ENCODE measurements at places on chromosomes 13 and 19.
A peak's percentile ranks its signal among the peaks of the same experiment; 100 is the strongest.

DNA sequence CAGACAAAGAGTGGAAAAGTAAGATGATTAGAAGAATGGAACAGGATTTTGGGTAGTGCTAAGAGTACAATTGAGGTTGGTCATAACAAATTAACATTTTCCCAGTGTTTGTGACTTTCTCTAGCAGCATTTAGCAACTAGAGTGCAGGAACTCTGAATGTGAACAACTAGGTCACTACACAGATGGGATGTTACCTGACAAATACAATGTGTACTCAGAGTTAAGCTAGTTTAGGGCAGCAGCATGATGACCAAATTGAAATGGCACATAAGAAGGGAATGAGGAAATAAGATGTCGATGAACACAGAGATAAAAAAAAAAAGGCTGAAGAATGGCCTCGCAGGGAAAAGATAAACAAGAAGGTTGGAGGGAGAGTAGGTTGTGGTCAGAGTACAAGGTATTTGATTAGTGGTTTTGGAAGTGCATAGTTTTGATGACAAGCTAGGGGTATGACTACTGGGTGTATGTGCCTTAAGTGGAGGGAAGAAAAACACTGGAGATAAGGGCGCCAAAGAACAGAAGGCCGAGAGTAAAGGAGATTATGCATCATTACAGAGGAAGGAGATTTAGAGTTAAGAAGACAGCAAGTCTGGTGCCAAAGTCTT, 381.1 kb downstream of the FGF14 start:
- no peak for DNase-seq

GRCh38 chr19:11887611-11888531, at the start of gene ZNF69:
Gene ZNF69 (plus strand): TSS chr19:11887782. CDS start chr19:11887924, 142 bp downstream.
- peak; percentile 96 for DNase-seq

- no peak for DNase-seq
These were observed 227.8 kb downstream of the UQCRFS1 start for GRCh38 chr19:28985201-28985600.

DNA sequence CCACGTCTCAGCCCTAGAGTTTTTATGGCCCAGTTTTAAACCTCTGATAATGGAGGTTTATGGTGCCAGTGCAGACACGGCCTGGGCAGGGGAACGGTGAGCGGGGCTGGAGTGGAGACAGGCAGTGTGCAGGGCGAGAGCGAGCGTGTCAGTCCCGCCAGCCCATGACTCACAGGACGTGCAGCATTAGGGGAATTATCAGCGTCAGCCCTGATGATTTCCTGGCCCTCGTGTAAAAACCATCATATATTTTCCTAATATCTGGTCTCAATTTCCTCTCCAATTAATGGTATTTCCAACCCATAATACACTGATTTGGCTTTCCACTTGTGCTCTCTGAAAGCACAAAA, 104.6 kb upstream of the VSTM2B start:
- DNase-seq, result no peak

- no peak for DNase-seq
These were observed 504 bp upstream of the VWA8 start for GRCh38 chr13:41961466-41961760.

DNA sequence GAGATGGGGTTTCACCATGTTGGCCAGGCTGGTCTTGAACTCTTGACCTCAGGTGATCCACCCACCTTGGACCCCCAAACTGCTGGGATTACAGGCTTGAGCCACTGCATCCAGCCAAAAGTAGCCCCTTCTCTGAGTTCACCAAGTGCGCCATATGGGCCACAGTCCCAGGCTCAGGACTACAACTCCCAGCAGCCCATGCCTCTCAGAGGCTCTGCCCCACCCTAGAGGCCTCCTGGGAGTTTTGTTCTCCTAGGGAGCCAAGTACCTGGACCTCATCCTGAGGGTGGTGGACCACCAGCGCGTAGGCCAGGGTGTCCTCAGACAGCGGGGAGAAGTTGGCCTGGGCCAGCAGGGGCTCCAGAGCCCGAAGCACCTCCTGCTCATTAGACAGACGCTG, 18.8 kb downstream of the TMEM143 start:
- DNase-seq, result no peak

DNA sequence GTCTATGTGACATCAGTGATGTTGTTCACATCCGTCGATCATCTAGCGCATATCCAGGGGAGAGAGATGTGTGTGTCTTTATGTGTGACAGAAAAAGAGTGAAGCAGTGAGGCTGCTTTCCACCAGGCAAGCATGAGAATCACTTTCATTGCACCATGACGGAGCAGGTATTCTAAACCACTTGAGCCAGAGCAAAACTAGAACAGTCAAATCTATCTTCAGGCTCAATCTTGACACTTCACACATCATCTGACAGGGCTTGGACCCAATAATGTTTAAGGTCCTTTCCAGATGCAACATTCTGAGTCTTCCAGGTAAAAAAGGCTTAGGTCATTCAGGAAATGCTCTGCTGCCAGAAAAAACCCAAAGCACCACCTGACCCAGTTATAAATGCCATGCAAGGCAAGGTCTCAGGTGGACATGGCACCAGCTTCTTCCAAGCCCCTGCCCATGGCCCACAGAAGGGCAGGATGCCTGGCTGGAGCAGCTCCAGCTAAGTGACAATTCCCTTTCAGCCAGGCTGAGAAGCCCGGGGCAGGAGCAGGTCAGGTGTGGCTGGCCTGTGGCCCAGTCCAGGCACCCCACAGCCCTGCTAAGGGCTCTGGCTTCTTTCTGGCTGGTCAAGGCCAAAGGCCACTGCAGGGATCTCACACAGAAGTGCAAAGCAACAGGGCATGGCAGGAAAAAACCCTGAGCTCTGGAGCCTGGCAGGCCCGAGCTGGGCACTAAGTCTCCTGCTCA, 5.0 kb downstream of the ELAVL1 start:
- DNase-seq, result no peak

DNA sequence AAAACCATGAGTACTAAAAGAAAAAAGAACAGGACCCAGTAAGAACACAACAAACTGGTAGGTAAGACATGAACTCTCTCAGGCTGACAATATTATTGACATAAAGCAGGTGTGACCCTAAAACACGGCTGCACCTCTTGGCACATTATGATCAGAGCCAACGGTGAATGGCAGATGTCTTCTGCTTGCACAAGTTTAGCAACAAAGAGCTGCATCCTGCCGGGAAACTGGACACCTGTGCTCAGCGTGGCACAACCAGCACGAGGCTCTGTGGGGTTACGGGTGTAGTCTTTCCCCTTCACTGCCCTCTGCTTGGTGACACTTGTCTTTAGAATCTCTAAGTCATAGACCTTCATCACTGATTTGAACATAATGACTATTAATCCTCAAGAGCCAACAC, 97.9 kb downstream of the DOCK9 start:
- no peak for DNase-seq

GRCh38 chr19:18571564-18572344, at the start of gene UBA52:
Gene UBA52 (plus strand): TSS chr19:18571857. CDS start chr19:18573301, 1,444 bp downstream.
- peak; percentile 99 for DNase-seq

DNA sequence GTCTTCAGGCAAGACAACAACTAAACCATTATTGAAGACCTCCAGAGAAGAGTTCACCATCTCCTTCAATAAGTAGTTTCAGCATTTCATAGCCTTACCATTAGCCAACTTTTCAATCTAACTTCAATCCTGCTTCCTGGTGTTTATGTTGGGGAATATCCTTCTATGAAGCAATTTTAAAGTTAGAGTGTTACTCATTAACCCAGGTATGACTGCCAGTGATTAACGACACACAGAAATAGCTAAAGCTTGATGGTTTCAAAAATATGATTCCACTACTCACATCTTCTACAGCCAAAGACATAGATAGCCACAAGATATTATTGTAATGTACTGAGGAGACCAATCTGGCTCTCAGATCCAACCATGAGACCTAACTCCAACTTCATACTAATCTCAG, 403.2 kb downstream of the EFNB2 start:
- DNase-seq, result no peak

DNA sequence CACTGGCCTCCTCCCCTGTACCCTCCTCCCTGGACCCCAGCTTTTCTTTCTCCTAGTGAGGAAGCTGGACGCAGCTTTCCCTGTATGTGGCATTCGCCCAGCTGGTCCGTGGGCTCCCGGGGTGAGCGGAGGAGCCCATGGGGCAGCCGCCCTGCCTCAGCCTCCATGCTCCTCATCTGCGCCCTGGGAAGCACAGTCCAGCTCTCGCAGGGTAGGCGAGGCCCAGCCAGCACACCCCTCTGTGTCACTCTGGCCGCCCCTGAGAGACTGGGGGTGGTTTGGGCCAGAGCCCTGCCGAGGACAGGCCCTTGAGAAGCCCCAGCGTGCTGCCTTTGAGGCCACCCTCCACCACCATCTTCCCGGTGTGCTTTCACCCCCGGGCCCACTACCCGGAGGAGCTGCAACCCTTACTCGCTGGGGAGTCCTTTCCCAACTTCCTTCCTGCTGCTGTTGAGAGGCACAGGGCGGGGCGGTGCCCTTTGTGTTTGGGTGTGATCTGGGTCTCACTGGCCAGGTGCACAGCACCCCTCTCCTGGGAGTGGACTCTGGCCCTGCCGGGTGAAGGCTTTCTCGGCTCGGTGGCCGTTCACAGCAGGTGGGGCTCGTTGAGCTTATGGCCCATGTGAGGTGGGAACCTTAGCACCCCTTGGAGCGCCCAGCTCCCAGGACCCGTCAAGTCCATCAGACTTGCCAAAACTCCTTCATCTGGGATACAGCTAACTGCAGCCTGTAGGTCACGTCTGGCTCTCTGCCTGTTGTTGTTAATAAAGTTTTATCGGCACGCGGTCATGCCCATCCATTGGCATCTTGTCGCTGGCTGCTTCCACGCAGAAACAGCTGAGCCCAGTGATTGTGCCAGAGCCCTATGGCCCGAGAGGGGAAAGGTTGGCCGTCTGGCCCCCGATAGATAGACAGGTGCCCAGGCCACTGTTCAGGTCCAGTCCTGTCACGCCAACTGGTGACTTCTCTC, 3.2 kb downstream of the NCLN start:
- no peak for DNase-seq

Data from eye (tissue), 1 donor.